ENCODE measurements at places on chromosomes 12 and 14.

DNA sequence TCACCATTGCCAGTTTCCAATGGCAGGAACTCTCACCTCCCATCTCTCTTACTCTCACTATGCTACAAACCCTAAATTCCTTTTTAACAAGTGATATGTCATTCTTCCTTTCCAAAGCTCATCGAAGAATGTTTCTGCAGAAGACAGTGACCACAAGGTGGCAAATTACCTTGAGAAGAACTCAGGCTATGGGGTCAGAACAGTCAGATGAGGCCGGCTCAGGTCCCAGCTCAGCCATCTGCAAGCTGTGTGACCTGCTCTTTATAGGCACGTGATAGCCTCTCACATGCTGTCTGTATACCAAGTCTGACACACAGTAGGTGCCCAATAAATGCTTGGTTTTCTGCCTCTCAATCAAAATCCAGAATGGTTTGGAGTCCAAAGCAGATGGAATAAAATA lies 80.7 kb downstream of the FOXN3 start:
- no peak for DNase-seq

- DNase-seq: no peak
These were observed 47.7 kb downstream of the SLC16A7 start for GRCh38 chr12:59643550-59643949.

DNA sequence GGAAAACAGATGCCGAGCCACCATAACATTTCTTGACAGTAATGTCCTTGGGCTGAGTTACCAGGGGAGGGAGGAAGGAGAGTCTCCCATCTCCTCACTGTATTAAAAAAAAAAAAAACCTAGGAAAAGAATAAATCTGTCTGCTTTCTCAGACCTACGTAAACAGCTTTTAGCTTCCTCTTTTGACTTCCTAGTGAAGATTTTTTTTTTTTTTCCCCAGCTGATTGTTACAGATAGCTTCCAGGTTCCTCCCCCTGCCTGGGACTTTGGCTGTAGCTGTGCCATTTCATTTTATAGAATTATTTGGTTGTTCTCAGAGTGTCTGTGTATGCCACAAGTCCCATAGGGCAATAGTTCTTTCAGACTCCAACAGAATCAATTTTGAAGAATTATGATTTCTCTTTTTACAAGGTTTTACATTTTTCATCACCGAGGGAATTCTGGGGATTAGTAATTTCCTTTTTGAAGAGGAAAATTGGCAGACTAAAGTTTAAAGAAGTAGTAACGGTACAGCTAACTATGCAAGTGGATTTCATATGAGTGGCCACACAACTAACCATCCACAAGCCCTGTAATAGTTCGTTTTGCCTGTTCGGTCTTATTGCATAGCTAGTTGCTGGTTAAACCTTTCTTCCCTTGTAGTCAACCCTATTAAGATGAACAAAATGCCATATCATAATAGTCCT lies 23.1 kb upstream of the GNS start:
- no peak for DNase-seq

GRCh38 chr12:3294481-3294911 lies 196.5 kb upstream of the PRMT8 start:
- DNase-seq: no peak

DNA sequence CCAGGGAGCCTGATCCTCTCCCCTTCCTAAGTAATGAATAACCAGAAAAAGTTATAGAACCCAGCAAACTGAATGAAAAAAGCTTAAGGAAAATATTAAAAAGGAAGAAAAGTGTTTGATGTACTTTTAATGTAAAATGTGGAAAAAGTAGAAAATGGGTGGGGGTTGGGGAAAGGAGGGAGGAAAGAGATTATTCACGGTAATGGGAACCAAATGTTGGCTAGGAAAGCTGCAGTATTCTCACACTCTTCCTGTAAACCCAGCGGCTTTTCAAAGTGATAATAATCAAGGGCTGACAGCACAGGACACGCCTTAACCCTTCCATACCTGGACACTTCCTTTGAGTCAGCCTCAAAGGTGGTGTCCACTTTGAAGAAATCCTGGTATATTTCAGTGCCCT lies 139.2 kb downstream of the TGFB3 start:
- DNase-seq: no peak

DNA sequence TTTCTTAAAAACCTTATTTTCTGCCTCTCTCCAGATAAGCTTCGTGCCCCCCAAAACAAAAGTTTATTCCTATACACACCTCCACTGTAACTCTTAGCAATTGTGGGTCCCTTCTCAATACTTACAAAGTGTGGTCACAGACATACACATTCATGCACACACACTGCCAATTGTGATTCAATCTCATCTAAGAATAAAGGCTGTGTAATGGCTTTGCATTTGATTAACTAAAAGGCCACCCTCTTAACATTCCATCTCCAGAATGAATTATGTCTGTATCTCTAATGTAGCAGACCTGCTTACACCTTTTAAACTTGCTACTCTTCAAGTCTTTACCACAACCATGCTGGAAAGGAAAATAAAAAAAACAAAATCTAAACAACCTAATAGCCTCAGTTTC lies 49.5 kb downstream of the MYF5 start:
- DNase-seq: no peak

- no peak for DNase-seq
These were observed 1209.5 kb downstream of the SLC16A7 start for GRCh38 chr12:60805364-60805763.

All from stimulated activated CD8-positive, alpha-beta memory T cell treated with anti-CD3 and anti-CD28 coated beads, Interleukin-4, amount 100 ng/mL, for 48 hours (primary cell).